Stimulated activated CD8-positive, alpha-beta memory T cell treated with anti-CD3 and anti-CD28 coated beads, Interleukin-15, amount 100 ng/mL, for 1 hour (primary cell): ENCODE measurements at places on chromosomes 12 and 14.

DNA sequence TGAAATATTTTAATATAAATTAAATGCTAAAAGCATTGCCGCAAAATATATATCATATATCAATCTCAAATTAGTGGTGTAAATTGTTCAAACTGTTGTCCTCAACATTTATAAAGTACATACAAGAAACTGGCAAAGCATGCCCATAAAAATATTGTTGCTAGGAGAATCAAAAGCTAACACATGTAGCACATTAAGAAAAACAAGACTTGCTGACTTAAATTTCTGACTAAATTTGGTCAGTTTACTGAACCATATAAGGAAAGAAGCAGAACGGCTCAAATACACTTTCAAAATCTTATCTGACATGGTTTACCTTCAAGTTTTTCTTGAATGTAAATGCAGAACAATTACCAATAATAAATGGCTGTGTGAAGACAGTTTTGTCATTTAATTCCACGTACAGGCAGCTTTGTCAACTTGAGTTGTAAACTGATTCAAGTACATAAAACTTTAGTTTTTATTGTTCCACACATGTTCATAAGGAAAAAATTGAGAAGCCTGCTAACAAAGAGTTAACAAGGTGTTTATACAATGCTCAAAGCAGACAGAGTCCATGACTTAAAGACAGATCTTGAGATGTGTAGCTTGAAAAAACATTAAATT, 50.4 kb downstream of the PPP1R12A start:
- DNase-seq = no peak

DNA sequence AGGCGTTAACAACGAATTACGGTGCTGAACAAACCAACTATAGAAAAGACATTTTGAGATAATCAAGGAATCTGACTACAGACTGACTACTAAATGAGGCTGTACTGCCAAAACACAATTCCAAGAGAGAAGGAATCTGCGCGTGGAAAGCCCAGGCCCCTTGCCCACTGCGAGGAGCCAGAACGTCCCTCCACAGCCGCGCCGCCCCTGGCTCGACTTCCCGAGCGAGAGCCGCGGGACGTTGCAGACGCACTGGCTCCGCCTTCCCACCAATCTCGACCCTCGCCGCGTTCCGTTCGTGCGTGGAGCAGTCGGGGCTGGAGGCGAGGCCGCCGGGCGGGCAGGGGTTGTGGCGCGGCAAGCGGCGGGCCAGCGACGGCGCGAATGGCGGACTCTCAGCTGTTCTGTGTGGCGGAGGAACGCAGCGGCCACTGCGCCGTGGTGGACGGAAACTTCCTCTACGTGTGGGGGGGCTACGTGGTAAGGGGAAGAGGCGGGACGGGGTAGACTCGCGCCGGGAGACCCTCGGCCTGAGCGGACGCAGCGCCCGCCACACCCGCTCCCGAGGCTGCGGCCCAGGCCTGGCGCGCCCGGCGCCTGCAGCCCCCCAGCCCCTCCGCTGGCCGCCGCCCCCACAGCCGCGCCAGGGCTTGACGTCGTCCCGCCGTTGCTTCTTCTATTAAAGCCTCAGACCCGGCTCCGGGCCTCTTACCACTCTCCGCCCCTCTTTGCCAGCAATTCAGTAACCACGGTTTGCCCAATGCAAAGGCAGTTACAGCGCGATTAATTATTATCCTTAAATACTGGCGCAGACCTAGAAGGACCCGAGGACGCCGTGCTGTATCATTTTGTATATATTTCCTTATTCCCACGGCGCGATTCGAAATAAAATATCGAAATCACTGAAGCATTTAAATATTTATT, at the start of gene KLHDC1:
Gene KLHDC1, plus strand, starts transcription at position 310 of the 924 bp plus-strand sequence. Its CDS starts 75 bp downstream, at position 385.
- DNase-seq = peak; percentile 53

DNA sequence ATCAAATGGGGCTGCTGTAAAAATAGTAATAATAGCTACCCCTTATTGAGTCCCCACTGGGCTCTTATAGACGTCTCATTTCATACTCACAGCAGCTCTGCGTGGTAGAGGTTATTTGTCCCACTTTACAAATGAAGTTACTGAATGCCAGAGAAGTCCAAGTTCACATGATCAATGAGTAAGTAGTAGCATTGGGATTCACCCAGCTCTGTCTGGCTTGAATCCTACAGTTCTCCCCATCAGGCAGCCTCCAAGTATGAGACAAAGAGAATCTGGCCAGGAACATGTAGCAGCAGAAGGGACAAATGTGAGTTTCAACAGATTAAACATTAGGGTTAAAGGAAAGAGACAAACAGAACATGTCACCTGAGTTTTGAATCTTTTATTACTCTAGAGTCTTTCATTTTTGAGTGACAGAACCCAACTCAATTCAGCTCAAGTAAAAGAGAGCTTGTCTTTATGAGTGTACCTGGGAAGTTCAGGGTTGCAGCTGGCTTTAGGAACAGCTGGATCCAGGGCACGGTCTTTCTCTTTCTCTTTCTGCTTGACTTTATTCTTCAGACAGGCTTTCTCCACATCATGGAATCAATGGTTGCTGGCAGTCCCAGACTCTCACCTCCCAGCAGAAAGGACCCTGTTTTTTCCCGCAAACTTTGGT, 64.1 kb upstream of the JDP2 start:
- DNase-seq = no peak

DNA sequence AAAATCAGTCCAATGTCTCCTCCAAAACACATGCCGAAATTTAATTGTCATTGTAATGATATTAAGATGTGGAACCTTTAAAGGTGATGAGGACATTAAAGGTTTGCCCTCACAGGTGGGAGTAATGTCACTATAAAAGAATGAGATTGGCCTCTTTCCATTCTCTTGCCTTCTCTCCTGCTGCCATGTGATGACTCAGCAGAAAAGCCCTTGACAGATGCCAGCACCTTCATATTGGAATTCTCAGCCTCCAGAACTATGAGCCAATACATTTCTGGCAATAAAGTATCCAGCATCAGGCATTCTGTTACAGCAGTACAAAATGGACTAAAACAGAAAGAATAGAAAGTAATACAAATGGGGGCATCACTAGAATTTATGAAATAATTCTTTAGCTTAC, 609.7 kb downstream of the SLC16A7 start:
- DNase-seq = no peak

DNA sequence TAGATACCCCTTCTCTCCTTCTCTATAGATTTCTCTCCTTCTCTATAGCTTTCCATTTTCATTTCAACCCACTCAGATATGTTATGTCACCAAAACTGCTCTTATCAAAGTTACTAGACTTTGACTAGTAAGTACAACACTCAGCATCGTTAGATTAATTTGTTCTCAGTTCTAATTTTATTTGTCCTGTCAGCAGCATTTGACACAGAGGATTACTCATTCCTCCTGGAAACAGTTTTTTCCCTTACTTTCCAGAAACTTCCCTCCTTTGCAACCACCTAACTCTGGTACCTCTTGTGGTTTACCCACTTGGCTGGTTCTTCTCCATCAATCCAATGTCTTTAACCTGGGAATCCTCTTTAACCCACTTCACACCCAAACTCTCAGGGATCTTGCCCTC, 423.7 kb downstream of the TMTC2 start:
- no peak for DNase-seq

DNA sequence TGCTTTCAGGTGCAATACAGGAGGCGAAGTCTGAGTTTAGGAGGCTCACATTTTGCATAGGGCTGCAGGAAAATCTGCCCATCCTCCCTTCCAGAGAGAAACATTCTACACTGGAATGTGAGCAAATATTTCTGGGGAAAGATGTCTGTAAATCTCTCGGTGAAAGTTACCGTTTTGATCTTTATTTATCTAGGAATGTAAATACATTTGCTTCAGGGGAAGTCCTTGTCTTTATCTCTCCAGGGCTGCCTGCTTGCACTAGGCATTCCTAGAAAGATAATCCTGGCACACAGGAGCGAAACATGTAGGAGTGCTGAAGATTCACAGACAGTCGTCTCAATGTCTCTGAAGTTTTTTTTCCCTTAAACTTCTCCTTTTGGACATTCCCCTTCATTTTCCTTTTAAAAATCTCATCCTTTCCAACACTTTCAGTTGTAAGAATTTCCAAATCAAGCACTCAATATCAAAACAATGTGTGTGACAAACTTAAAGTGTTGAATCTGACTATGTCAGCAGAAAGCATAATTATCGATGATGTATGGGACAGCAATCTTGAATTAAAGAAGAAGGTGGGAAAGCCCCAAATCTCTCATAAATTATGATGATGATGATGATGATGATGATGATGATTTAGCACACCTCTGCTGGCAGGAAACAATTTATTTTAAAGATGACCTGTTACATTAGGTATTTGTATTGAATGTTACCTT, 113.4 kb upstream of the RESF1 start:
- no peak for DNase-seq

DNA sequence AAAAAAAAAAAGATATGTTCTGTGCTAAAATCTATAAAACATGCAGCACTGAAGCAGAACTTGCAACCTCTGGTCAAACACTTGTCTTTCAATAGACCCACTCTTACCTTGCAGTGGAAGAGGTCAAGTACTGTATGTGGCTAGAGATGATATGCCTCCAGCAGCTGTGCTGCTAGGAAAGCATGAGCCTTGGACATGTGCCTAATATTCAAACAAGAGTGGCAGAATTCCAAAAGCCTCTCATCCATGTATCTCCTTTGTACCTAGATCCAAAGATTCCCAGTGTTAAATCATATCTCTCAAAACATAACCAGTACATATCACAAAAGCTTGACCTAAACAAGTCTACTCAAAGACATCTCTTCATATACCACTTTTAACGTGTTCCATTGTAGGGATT, 105.0 kb upstream of the CPNE8 start:
- DNase-seq = no peak

- no peak for DNase-seq
Observed at GRCh38 chr14:72850360-72850759, 43.5 kb downstream of the DPF3 start.

DNA sequence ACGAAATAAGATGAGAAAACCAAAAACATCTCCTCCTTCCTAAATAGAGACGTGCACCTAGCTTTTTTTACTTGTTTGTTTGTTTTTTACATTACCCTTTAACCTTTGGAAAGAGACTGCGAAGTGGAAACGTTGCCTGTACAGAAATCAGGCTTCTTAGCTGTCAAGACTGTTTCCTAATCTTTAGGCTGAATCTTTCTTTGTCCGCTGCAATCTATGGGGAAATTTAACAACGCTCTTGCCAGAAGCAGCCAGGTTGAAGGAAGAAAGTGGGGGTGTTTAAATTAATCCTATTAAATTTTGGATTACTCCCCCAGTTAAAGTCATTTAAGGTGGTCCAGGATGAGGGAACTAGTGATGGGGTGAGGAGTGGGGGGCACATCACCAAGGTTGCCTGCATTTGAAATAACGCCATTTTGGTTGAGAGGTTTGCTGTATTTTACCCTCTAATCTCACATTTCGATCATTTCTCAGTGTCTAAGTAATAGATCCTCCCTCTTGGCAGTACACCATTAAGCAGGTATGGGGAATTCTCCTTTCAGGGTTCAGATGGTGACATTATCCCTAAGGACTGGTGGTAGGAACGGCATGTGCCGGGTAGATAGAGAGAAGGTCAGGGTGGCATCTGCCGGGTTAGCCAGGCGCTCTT, 2.6 kb downstream of the FLRT2 start:
- no peak for DNase-seq

DNA sequence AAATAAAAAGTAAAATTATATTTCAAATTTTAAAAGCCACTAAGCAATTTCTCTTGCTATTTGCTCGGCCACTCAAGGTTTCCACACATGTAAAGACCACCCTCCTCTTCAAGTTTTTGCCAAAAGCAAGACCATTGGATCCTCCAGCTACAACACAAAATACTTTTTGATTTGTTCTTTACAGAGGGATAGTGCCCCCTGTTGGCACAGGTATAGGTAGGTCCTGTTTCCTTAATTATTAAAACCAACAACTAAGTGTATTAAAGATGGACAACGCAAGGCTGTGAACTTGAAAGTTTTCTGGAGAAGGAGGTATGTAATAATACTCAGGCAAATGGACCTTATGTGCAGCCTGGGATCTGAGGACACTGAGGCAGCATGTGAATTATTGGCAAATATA, 23.8 kb downstream of the ATP6V1D start:
- DNase-seq = no peak

DNA sequence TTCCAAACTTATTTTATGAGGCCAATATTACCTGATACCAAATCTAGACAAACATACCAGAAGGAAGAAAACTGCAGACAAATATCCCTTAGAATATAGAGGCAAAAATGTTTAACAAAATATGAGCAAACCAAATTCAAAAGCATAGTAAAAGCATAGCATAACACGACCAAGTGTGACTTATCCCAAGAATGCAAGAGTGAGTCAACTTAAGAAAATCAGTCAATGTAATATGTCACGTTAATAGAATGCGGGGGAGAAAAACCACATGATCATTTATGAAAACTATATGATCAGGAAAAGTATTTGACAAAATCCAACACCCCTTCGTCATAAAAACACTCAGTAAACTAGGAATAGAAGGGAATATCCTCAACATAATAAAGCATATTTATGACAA, 217.3 kb downstream of the ADGRD1 start:
- DNase-seq = no peak

GRCh38 chr12:49813131-49813530, 15.1 kb downstream of the NCKAP5L start:
- DNase-seq = no peak

DNA sequence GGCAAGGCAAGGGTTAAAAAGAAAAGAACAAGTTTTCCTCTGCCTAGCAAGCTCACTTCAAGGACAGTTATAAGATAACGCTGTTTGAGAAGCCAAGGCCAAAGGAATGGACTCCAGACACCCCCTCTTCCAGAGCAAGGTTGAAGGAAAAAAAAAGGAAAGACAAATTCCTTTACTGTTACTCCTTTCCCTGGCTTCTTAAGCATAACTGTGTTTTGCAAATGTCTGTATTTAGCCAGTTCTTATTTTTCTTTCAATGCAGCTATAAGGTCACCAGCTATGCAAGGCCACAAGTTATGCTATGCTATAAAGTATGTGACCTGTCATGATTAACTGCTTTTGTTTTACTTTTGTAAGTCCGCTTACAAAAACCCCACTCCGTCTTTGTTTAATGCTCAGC, 26.6 kb downstream of the ZNF410 start:
- no peak for DNase-seq

- no peak for DNase-seq
Observed at GRCh38 chr12:66168410-66168809, 1.4 kb downstream of the TMBIM4 start.

GRCh38 chr12:107369679-107370078, 276.3 kb upstream of the CRY1 start:
- DNase-seq = no peak
